ENCODE measurements at places on chromosomes 4 and X. TPM values are rescaled to one million over a fixed set of nuclear protein-coding genes. Genes with fewer than 3 reads are reported as not detected.

DNA sequence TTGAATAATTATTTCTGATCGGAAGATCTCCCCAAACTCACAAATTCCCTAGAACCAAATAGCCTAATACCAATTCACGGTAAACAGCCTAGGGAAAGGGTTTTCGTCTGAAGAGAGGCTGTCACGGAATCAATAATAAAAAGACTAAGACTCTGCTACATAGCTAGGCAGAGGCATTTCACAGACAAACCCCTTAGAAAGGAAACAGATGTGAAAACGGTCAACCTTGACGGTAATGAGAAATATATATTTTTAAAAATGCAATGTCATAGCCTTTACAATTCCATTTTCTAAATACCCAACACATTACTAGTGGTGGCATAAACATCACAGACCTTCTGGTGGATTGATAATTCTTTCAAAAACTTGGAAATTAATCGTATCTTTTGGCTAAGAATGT is 28.4 kb downstream of the PROM1 start:
- no peak for DNase-seq

- DNase-seq: no peak
These were observed 256.6 kb upstream of the NDST3 start for GRCh38 chr4:117777721-117778120.

- no peak for DNase-seq
These were observed 34.3 kb downstream of the HMX1 start for GRCh38 chr4:8837181-8837841.

GRCh38 chr4:170672381-170672965 is 582.7 kb upstream of the AADAT start:
- DNase-seq: no peak

DNA sequence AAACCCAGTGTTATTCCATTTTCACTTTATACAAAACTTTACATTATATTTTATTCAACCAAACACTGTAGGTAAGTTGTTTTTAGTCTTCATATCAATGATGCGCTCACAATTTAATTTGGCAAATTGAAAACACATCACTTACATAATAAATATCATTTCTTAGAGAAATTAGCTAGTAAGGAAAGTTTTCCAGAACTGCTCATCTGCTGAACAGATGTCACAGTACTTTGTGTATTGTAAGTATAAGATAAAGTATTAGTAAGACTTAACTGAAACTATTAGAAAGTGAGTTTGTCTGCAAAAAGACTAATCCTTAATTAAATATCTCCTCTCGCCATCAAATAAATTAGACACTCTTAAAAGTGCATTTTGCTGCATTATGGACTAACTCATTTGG is 108.7 kb upstream of the PACRGL start:
- no peak for DNase-seq

The VCX gene
- not detected for total RNA-seq

The TSPAN7 gene
- total RNA-seq: 20.0 TPM

The NXF2 gene
- not detected for total RNA-seq

The NHSL2 gene
- total RNA-seq: 3.7 TPM

The FRAS1 gene
- 3.7 TPM for total RNA-seq

The FGFBP1 gene
- not detected for total RNA-seq

The PROM1 gene
- 3.2 TPM for total RNA-seq

The UVSSA gene
- total RNA-seq: 5.9 TPM

The ELF4 gene
- total RNA-seq: 2.3 TPM
